ENCODE measurements at places on chromosomes 16 and 17. TPM values are rescaled to one million over a fixed set of nuclear protein-coding genes. Genes with fewer than 3 reads are reported as not detected.

SBK1 gene
- total RNA-seq = 0.70 TPM

FZD2 gene
- total RNA-seq = 19.9 TPM

- no peak for DNase-seq
Measured at GRCh38 chr17:82031303-82031884, at the start of gene RAC3. RAC3 (plus strand) TSS chr17:82031678; CDS start chr17:82031762, 84 bp downstream.

DNA sequence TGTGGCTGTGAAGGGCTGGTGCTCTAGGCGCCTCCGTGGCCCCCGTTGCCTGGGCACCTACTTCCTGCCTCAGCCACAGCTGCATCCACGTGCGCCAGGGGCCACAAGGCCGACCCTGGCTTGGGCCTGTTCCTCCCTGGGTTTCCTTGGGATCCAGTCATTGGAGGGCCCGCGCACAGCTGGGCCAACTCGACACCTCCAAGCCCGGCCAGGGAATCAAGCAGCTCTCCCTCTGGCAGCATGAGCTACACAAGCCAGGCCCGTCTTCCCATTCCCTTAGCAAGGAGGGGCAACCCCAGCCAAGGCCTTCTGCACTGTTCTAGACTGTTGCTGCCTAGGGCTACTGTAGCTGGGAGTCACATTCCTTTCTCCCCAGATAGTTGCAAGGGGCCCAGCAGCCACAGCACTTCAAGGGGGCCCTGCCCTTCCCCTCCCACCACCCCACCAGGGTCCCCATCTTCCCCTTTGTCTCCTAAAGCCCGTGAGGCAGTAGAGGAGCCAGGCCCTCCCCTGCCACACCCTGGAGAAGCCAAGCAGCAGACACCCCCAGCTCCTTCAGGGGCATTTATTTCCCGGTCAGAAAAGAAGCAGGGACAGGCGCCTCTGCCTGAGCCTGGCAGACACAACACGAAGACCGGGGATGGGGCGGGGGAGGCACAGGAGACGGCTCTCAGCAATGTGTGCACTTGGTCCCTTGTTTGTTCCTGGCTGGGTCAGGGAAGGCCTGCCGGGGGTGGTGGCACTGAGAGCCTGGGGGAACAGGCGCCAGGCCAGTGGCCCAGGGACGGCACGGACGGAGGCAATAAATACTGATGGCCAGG, 3.8 kb downstream of the ARHGDIA start:
- no peak for DNase-seq

MYH1 gene
- not detected for total RNA-seq

DNA sequence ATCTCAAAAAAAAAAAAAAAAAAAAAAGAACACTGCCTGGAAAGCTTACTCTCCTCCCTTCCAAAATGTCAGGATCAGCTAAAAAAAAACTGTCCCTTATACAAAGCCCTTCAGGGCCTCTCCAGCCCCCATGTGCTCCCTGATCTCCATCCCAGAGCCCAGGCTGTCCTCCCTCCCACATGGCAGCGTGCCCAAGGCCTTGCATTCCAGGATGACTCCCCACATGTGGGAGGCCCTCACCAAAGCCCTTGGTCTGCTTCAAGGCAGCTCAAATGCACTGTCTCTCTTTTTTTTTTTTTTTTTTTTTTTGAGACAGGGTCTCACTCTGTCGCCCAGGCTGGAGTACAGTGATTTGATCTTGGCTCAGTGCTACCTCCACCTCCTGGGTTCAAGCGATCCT, 2.3 kb downstream of the FDXR start:
- no peak for DNase-seq

DNA sequence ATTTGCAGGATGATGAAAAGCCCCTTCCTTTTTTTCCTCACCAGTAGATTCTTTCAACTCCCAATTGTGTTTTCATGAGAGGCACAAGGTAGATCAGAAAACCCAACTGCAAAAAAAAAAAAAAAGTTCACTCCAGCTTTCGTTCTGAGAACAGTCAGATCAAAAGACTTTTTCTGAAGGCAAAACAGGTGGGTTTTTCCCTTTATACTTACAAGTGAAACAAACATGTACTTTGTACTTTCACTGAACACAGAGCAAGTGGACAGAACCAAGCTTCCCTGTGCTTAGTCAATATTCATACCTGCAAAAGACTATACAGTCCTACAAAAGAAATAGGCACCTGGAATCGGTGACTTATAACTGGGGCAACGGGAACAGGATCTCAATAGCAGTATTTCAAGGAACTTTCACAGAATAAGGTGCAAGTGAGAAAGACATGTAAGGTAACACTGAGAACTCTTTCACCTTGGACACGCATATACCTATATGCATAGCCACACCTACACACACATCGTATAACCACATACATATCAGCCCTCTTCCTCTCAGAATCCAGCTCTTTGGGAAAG, 54.1 kb downstream of the TOX3 start:
- peak; percentile 13 for DNase-seq

DNA sequence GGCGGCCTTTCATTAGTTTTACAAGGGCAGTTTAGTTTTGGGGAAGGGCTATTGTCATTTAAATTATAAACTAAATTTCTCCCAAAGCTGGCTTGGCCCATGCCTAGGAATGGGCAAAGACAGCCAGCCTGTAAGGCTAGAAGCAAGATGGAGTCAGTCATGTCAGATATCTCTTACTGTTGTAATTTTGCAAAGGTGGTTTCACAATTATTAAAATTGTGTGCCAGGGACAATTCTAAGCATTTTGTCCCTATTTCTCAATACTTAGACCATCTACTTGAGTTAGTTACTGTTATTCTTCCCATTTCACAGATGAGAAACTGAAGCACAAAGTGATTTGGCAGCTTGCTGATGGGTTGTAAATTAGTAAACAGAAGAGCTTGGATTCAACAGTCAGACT, 467.7 kb upstream of the GOT2 start:
- DNase-seq = no peak

DNA sequence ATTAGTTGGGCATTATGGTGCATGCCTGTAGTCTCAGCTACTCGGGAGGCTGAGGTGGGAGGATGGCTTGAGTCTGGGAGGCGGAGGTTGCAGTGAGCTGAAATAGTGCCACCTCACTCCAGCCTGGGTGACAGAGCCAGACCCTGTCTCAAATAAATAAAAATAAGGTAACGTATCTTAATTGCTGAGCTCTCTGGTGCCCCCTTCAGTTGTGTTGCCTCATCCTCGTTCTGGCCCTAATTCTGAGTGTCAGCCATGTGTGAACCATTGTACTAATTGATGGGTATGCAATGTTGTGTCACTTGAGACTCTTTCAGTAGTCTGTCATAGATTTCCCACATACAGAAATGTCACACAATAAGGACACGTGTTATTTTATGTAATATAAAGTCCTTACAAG, 363.1 kb upstream of the RBFOX1 start:
- no peak for DNase-seq

DNA sequence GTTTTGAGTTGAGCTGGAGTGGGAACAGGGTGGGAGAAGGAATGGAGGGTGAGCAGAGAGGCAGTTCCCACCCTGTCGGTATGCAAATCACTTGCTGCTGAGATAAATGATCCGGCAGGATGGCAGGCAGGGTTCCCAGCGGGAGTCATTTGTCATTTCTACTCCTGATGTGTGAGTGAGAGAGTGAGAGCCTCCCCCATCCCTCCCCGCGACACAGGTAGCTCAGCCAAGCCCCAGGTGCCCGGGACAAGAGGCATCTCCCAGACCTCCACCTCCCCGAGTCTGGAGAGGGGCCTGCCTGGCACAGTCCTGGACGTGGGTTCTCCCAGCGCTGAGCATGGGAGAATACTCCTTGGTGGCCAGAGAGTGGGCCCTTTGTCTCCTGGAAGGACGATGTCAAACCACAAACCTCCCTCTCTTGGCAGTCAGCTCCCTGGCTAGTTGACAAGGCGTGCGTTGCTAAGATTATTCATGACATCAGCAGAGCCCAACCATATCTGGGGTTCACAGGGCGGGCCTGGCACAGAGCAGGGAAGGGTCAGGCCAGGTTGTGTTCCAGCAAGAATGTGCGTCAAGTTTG, 33.7 kb upstream of the TNRC6C start:
- no peak for DNase-seq

RND2 gene
- total RNA-seq = 0.65 TPM

CES1 gene
- 0.15 TPM for total RNA-seq

- peak; percentile 98 for DNase-seq
Measured at GRCh38 chr16:85350973-85351372, 238.7 kb upstream of the CIBAR2 start.

DNA sequence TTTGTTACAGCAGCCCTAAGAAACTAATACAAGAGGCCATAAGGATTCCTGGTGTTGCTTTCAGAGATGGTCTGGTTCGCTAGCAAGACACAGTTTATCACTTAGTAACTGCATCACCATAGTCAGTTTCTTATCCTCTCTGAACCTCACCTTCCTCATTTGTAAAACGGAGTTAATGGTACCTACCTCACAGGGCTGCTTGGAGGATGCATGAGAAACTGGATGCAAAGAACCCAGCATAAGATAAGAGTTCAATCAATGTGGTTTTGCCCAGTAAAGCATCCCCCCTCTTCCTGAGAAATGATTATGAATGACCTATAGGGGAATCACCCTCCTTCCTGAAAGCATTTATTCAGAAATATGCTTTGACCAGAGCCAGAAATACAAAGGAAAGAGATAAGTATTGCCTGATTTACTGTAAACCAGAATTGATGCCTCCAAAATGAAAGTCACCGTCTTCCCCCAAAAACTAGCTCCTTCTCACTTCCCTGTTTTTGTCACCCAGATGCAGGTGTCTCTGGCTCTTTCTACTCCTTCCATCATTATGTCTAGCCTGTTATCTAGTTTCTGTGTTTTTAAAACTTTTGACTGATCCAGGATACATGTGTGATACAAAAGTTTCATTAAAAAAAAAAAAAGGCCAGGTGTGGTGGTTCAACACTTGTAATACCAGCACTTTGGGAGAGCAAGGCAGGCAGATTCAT, 2.8 kb upstream of the TEFM start:
- no peak for DNase-seq

DNA sequence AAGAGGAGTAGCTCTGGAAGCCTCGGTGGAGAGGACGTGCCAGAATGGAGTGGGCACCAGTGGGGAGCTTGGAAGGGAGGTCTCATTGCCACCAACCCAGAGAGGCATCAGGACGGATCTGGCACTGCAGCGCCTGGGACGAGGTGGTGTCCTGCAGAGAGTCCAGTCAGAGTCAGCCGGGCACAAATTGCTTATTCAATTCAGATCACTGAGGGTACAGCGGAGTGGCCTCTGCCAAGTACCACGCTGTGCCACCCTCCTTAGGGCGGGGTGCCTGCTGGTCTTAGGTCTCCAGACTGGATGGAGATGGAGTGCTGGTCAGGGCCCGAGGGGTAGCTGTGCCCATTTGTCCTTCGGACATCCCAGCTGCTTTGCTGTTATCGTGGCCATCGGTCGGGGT, 18.9 kb upstream of the SPPL2C start:
- DNase-seq = no peak

GRCh38 chr17:29168079-29168758, 12.0 kb downstream of the MYO18A start:
- no peak for DNase-seq

GRCh38 chr17:56392321-56392720, 201.2 kb upstream of the NOG start:
- no peak for DNase-seq

- no peak for DNase-seq
Measured at GRCh38 chr17:45227926-45228762, 6.5 kb downstream of the FMNL1 start.

TMEM88 gene
- 0.65 TPM for total RNA-seq

GRCh38 chr17:20263595-20263994, 203.7 kb downstream of the LGALS9B start:
- DNase-seq = no peak

HOXB1 gene
- total RNA-seq = not detected

- peak; percentile 22 for DNase-seq
Measured at GRCh38 chr16:80466024-80466987, 74.5 kb upstream of the DYNLRB2 start.

NOL3 gene
- 27.1 TPM for total RNA-seq

DNA sequence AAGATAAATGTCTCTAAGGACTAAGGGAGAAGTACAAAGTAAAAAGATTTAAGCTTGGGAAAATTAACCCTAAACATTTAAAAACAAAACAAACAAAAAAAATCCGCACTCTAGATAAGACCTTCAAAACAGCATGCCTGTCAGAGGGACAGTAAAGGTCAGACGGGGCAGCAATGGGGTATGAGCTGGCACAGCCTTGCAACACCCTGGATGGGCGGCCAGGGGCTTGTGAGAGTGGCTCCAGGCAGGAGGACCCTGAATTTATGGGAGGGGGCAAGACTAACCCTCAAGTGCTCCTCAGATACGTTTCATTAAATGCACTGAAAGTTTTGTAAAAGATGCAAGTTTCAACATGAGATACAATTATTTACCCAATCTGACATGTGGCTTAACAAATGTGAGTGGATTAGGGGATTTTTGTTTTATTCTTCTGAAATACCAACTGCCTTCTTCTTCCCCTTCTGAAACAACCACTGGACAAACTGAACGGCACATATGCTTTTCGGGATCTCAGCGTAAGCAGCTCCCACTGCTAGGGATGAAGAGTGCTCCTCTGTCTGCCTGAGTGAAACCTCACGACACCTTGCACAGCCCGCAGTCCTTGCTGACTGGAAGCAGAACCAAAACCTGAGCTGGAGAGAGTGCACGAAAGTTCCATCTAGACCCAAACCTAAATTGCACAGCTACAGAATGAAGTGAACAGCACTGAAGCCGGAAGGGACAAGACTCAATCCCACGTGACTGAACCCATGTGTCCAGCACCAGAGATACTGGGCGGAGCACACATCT, 128.4 kb downstream of the ANKRD11 start:
- DNase-seq = no peak

DNA sequence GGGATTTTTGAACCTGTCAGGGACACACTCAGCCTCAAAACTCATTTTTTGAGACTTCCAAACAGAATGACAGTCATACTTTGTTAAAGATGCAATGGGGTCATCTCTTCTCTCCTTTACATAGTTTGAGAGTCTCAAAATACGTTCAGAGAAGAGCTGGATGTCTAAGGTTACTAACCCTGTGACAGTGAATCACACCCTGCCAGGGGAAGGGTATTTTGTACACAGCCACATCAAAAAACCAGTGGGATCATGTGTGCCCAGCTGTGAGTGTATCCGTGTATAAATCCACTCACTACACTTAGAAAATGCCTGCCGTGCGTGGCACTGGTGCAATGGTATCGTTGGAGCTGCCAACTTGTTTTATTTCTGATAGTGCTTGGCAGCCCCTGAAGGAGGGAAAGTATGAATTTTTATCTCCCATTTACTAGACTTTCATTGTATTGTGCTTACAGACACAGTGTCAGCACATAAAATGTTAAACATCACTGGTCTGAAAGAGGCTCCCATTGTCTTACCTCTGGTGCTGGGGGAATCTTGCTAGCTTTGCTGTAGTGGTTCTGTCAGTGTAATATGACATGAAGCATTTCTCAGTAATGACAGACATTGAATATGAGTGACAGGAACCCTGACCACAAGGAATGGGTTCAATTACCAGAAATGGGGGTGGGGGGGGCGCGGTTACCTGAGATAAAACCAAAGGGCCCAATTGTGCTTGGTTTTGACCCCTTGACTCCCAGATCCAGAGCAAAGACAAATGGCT, 256.3 kb downstream of the FTO start:
- DNase-seq = no peak

DNA sequence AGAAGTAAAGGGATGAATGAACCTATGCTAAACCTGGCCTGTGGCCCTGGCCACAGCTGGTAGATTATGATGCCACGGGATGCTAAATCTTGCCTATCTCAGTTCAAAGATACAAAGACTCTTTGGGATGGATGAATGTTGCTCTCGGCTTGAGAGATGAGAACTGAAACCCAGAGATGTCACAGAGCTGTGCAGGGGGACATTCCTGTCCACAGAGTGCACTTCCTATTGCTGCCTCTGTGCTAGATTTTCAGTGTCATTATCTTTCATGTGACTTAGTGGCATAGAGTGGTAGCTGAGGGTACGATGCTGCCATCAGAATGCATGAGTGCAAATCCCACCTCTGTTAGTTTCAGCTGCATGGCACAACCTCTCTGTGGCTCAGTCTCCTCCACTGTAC, 2.3 kb upstream of the MT1M start:
- DNase-seq = no peak

Data from renal cortical epithelial cell (primary cell).